ENCODE measurements at places on chromosomes 16 and 17.

- DNase-seq, result no peak
These were observed 18.7 kb downstream of the SNX20 start for GRCh38 chr16:50662306-50662940.

DNA sequence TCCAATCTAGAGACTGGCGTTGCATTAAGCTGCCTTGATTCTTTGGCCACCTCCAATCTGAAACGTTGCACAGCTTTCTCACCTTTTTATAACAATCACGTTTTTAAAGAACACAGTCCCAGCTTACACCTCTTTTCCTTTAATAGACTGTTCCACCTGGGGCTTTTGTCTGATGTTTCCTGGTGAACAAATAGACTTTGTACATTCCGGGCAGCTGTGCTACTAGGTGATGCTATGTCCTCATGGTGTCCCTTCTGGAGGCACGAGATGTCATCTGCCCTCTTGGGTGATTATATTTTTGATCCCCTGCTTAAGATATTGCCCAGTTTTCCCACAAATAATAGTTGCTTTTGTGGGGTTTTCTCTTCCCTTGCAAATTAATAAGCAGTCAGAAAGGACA, 225.5 kb downstream of the SOX9 start:
- DNase-seq, result no peak

- DNase-seq, result no peak
These were observed 458 bp downstream of the SLC12A4 start for GRCh38 chr16:67967958-67968399.

GRCh38 chr17:56021681-56022190, 131.5 kb upstream of the ANKFN1 start:
- DNase-seq, result no peak

- DNase-seq, result no peak
These were observed 75.9 kb downstream of the USP22 start for GRCh38 chr17:20966870-20967269.
